ENCODE measurements at places on chromosomes 12 and 14. TPM values are rescaled to one million over a fixed set of nuclear protein-coding genes. Genes with fewer than 3 reads are reported as not detected.

The ASCL1 gene
- total RNA-seq = not detected

The GRIP1 gene
- total RNA-seq = not detected

The TAS2R9 gene
- not detected for total RNA-seq

DNA sequence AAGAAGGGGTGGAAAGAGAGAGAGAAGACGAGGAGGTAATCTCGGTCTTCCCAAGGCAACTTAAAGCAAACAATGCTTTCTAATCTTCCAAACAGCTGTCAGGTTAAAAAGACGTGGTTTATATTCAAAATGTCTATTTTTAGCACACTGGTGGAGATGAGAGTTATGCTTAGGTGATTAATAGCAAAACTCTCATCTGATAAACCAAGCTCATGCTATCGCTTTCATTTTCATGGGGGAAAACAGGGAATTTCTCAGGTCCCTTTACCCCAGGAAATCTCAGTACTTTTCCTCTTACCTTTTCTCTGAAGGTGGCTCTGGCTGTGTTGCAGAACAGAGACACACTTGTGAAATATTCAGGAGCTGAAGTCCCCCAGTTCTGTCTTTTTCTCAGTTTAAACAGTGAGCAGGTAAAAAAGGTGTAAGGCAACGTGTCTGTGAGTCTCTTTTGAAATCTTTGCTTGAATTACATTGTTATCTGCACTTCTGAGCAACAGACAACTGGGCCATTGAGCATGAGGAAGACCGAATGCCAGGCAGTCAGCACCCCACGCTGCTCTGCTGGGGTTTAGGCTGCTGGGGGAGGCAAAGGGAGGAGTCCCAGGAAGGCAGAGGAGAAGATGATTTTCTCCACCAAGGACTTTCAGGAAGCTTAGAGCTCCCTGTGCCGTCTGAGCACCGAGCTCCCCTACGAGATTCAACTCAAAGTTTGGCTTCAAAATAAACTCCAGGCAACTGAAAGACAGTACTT is 759.3 kb downstream of the BCL11B start:
- no peak for DNase-seq
- H3K4me3 ChIP-seq = no peak overlapping the region
- no peaks in the 10 kb centered on the region for H3K27me3 ChIP-seq

- no peak overlapping the region for H3K4me3 ChIP-seq
- H3K4me1 ChIP-seq = no peaks in the 10 kb centered on the region
- peak; percentile 57 for DNase-seq
- no peaks in the 10 kb centered on the region for H3K36me3 ChIP-seq
Observed at GRCh38 chr12:52380271-52380694, 5.2 kb downstream of the KRT84 start.

DNA sequence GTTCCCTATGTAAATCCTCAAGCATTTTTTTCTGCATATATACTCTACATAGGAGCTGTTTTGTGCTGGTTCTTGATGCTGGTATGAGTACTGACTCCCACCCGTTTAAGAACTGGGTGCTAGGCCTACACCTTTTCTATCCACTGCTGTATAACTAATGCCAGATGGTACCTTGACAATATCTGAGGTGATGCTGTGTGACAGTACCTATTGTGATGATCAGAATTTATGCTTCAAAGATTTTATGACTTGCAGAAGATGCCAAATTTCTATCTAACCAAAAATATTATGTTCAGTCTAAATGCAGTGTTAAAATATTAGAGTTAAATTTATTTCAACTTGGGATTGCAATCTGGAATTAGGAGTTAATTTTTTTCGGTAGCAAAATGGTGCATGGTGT is 272.3 kb upstream of the NOVA1 start:
- no peak overlapping the region for H3K4me3 ChIP-seq
- H3K27ac ChIP-seq = no peak overlapping the region
- H3K27me3 ChIP-seq = peaks cover 22% of the 10 kb centered on the region
- H3K4me1 ChIP-seq = peaks cover 12% of the 10 kb centered on the region
- DNase-seq = no peak
- H3K36me3 ChIP-seq = no peaks in the 10 kb centered on the region

- H3K27ac ChIP-seq = no peak overlapping the region
- peak; percentile 21 for DNase-seq
- H3K4me3 ChIP-seq = no peak overlapping the region
- peaks cover 42% of the 10 kb centered on the region for H3K27me3 ChIP-seq
Observed at GRCh38 chr14:22483863-22484593, 105.0 kb downstream of the DAD1 start.

DNA sequence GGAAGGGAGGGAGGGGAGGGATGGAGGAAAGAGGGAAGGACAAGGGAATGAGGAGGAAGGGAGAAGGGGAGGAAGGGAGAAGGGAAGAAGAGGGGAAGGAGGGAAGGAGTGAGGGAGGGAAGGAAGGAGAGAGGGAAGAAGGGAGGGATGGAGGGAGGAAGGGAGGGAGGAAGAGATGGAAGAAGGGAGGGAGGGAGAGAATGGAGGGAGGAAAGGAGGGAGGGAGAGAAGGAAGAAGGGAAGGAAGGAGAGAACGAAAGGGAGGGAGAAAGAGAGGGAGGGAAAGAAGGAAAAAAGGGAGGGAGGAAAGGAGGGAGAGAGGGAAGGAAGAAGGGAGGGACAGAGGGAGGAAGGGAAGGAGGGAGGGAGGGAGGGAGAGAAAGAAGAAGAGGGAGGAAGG is 49.5 kb downstream of the RIMBP2 start:
- H3K27me3 ChIP-seq = no peaks in the 10 kb centered on the region
- DNase-seq = no peak
- H3K4me3 ChIP-seq = no peak overlapping the region
- no peak overlapping the region for H3K27ac ChIP-seq
- H3K4me1 ChIP-seq = no peaks in the 10 kb centered on the region
- H3K36me3 ChIP-seq = no peaks in the 10 kb centered on the region

GRCh38 chr12:113055594-113056380 is 743 bp upstream of the DTX1 start:
- H3K27me3 ChIP-seq = peaks cover 39% of the 10 kb centered on the region
- H3K36me3 ChIP-seq = no peaks in the 10 kb centered on the region
- H3K27ac ChIP-seq = no peak overlapping the region
- H3K4me3 ChIP-seq = no peak overlapping the region

Data from GM23248 (cell line).